ENCODE measurements at places on chromosomes 1 and 21.

- DNase-seq = no peak
Measured at GRCh38 chr1:85282424-85282823, 6.0 kb upstream of the BCL10 start.

DNA sequence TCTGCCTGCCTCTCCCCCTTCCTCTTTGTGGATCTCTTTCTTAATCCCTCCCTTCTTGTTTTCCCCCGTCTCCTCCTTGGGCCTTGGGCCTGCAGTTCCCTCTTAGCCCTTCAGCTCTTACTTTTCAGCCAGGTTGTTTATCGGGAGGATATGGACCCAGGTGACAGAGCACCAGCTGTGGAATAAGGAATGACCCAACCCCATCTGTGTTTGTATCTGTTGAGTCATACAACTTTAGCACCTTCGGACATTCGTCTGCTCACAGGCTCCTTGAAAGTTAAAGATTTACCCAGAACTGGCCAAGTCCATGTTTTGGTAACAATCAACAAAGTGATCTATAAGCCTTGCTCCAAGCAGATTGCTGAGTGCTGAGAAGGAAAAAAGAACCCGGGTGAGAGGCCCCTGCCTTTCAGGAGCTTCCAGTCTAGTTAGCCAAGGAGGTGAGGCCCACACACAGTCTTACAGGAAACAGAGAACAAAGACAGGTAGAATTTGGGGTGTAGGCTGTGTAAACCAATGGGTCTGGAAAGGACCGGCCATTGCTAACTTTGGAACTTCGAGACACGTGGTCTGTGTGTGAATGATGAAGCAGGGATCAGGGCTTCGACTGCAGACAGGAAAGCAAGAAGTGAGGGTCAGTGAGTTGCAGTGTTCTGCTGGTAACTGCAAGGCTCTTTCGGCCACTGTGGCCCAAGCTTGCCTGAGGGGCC, 66.7 kb upstream of the F3 start:
- no peak for DNase-seq

DNA sequence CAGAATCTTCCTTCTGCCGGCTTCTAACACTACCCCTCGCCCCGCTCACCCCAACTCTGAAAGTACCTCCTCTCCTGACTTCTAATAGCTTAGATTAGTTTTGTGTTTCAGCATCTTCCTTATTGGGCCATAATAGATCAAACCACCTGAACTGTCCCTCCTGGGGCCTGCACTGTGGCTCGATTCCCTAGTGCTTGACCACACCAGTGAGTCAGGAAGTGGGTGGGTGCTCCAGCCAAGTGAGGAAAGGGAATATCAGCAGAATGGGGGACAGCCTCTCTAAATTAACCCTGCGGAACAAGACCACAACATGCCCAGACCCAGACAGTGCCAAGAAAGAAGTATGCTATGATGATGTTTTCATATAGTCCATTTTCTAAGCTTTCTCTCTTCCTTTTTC, 8.5 kb downstream of the SERTAD4 start:
- DNase-seq = no peak

DNA sequence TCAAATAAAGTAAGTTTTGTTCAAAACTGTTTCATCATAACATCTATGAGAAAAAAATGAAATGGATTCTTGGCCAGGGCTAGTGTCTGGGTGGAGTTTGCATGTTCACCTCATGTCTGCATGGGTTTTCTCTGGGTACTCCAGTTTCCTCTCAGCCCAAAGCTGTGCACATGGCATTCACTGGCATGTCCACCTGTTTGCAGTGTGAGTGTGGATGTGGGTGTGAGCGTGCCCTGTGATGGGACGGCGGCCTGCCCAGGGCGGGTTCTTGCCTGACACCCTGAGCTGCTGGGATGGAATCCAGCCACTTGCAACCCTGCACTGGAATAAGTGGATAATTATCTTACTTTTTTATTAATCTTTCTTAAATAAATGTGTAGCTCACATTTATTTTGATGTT, 185.5 kb downstream of the RYR2 start:
- DNase-seq = no peak

DNA sequence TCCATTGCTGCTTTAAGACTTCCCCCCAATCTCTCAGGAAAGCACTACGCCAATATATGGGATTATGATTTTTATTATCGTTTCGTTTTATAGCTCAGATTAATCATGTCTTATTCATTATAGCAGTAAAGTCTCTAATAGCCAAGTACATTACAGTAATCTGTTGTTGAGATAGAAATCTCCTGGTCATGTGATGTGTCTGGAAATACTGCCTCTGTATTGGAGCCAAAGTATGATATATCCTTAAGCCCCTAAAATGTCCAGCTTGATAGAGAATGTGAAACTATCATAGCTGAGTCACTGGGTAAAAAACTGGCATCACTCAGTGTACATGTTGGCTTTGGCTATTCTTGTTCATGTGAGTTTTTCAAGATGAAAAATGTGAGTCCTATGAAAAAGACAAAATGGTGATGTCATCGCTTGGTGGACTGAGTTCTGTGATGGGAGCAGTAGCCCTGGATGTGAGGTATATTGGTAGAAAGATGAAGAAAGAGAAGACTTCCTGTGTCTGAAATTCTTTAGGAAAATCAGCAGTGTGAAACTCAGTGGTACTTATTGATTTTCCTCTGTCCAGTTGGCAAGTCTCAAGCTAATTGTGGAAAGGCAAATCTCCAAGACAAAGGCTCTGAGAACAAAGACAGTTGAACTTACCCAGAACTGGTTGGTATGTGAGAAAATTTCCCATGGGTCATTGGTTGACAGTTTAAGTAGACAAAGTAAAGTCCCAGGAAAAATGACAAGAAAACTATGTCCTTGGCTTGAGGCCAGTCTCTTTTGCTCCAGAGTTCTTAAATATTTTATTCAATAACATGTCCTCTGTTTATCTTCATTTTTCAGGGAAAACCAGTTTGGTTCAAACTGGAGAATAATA, 76.2 kb downstream of the BRINP2 start:
- DNase-seq = no peak

DNA sequence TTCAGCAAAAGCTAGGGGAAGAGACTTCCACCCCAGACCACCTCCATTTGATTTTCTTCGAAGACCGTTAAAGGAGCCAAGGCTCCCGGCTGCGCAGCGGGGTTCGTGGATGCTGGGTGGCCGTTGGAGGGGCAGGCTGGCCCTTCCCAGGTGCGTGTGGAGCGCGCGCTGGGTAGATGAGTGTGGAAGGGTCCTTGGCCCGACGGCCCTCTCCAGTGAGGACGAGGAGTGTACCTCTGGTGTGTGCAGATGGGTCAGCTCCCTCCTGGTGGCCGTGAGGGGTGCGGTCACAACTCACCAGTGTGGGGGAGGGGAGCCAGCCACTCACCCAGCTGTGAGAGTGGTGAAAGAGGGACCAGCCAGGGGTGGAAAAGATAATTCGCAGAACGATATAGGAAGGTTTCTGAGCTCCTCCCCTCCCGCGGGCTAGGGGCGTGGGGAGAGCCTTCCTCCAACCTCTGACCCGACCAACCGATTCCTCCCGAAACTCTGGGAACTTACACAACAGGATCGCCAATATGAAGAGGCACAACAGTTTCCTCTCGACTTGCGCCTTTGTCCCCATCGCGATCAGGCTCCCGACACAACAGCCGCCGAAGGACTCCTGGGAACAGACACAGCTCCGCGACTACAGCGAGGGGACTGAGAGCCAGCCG, at the start of gene F11R:
Gene F11R (minus strand): TSS at position 644 of the 656 bp plus-strand sequence. CDS start 79 bp downstream, at position 565.
- DNase-seq = no peak

DNA sequence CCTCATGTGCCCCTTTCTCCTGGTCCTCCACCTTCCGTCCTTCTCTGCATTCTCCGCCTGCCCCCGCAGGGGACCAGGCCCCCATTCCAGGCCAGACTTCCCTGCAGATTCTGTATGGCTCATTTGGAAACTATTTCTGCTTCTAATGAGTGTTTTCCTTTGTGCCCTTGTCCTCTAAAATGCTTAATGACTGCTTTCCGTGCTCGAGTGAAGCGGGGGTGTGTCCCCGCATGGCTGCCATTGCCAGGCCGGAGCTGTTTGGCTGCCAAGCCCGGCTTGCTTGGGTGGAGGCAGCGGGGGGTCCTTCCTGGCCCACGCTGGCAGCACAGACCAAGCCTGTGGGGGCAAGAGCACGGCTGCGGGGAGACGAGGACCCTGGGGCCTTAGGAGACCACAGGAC, 299.3 kb upstream of the VAMP3 start:
- no peak for DNase-seq

DNA sequence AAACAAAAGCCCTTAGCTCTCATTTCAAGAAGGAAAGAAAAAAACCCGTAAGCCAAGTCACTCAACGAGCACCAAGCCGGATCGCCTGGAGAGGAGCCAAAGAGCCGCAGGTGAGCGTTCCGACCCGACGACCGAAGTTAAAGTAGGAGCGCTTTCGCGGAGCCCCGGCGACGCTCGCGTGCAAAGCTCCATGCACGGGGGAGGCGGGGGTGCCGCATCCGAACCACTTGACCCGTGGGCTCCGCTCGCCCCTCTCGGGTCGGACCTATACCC, 382 bp downstream of the GPBP1L1 start:
- DNase-seq = no peak

DNA sequence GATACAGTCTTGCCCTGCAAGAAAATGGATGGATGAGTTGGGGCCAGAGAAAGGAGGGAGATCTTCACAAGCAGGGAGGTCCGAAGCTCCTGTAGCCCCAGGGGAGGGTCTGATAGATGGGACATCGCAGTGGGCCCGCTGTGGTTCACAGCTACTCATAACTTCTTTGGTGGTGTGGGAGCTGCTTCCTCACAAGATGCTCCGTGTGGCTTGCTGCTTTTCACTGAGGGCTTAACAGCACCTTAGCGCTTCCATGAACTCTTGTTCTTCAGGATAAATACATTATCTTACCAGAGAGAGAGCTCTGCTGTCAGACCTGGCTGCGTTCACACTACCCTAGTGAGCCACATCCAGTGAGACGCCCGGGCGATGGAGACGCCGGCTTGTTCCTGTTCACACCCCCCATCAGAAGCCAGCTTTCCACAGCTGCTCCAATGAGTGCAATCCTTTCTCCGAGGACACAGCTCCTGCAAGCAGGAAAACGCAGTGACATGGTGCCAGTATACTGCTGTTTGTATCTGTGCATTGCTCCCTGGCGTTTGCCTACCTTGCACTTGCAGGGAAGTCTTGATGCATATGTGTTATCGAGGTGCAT, 599.8 kb downstream of the AJAP1 start:
- DNase-seq = no peak

DNA sequence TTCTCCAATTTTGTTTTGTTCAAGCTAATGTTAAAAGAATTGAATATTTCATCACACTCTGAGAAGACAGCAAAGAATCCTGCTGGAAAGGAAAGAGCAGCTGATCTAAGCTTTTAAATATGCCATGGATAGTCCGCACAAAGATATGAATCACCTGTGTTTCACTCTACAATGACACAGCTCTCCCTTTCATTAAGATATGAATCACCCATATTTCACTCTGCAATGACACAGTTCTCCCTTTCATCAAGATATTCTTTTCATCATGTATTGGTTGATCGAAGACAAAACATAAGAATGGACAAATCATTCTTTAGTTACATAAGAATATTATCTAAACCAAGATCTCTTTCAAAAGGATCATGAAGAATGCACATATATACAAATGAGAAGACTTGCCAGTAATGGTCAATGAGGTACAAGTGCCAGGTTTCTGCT, 367.3 kb downstream of the SMYD3 start:
- DNase-seq = no peak

DNA sequence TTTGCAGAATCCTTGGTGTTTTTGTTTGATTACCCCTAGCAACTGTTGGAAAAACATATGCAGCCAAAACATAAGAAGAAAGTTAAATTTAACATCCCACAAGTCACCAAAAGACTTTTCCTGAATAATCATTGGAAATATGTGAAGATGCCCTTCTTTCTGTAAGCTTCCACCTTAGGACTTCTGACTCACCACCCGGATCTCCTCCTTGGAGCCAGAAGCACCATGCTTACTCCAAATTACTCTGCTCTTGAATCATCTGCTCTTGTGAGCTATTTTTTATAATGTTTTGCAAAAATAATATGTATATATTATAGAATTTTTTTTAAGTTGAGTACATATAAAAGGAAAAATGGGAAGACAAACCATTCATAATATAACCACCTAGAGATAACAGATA, 391.7 kb downstream of the KCTD3 start:
- no peak for DNase-seq

DNA sequence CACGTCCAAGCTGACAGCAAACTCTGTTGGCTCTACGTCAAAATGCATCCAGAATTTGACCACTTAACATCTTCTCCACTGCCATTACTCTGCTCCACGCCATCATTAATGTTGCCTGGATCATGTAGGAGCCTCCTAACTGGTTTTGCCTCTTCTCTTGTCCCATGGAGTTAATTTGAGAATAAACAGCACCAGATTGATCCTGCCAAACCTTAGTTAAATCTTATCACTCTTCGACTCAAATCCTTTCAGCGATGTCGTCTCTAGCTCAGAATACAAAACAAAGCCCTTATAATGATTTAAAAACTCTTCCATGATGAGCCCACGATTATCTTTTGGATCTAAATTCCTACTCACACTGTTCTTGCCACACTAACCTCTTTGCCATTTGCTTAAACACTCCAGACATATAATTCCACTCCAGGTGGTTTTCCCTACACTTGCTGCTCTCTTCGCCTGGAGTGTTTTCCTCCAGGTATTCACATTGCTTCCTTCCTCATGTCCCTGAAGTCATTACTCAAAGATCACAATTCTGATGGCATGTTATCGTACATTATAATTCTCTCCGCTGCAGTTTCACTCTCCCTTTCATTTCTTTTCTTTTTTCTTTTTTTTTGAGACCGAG, 90.7 kb upstream of the KCNK2 start:
- no peak for DNase-seq

All from HFF-Myc (cell line).